ENCODE measurements at places on chromosomes 1 and 21. TPM values are rescaled to one million over a fixed set of nuclear protein-coding genes. Genes with fewer than 3 reads are reported as not detected.
A peak's percentile ranks its signal among the peaks of the same experiment; 100 is the strongest.

DNA sequence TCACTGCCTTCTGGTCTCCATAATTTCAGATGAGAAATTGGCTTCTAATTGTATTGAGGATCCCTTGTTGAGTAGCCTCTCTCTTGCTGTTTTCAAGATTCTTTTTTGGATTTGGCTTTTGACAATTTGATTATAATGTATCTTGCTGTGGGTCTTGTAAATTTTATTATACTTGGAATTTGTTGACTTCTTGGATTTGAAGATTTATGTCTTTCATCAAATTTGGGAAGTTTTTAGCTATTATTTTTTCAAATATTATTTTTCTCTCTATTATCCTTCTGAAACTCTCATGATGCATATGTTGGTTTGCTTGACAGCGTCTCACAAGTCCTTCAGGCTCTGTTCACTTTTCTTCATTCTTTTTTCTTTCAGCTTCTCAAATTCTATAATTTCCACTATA lies 126.1 kb downstream of the C1orf94 start:
- DNase-seq: no peak

DNA sequence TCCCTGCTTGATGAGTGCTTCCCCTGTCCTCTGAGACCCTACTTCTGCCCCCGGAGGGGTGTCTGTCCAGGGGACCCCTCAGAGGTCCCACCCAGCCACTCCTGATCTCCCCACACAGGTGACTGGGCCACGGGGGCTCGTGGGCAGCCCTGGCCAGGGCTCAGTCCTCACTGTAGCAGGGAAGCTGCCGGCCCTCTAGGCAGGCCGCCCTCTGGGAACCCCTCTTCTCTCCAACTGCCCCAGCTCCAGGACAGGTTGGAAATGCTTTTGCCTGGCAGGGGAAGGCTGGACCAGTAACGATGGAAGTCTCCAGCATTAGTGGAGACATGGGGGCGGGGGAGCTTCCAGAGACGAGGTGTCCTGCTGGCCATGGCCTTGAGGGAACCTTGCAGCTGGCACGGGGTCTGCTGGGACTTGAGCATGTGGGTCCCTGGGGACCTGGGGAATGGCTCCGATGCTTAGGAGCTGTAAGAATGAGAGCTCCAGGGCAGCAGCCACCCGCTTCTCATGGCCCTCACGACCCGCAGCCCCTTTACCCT lies 3.1 kb upstream of the FNDC10 start:
- no peak for DNase-seq

DNA sequence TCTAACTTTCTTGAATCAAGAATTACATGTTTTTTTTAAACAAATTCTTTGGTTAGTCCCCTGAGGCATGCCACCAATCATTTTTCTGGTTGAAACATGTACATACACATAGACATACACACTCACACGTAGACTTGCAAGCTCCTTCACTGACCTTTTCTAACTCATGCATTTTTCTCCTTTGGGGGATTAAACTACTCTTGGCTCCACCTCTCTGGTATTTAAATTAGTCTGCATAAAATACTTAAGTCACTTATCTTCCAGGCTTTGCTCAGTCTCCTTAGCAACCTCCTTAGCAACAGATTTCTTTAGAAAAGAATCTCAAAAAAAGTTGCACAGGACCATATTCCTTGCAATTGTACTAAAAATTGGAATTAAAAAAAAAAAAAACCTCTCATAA lies 440.9 kb upstream of the LRRC7 start:
- DNase-seq: no peak

- no peak for DNase-seq
Measured at GRCh38 chr1:202586018-202586821, 124.0 kb downstream of the SYT2 start.

DNA sequence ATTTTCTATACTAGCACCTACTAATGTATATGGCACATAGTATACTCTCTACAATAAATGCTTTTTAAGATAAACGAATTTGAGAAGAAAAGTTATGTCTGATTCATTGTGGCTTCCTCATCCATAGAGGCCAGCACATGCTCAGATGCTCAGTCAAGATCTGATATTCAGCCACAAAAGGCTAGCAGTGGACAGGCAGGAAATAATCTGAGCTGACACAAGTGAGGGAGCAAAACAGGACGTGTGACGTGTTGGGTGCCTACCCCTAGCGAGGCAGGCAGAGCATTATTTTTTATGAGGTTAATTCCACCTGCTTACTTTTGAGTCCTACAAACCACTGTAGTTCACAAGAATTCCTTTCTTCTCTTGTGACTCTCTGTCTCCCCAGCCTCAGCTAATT lies 550.9 kb downstream of the SMYD3 start:
- DNase-seq: no peak

- DNase-seq: peak; percentile 19
Measured at GRCh38 chr1:14634486-14634885, 36.0 kb downstream of the KAZN start.

DNA sequence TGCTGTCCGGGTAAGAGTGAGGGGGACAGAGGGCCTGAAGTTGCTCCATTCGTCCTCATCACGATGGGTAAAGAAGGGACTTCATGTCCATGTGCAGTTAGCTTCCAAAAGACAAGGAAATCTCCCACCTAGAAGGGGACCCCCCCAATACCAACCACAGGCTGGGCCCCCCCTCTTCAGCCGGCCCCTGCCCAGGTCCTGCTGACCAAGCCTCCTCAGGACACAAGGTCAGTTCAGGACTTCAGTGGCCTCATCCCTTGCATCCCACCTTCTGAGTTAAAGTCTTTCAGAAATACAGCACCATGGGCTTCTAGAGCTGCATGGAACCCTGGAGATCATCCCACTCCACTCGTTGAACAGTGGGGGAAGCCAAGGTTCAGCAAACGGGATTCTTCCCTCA lies 115.4 kb upstream of the ERG start:
- no peak for DNase-seq

DNA sequence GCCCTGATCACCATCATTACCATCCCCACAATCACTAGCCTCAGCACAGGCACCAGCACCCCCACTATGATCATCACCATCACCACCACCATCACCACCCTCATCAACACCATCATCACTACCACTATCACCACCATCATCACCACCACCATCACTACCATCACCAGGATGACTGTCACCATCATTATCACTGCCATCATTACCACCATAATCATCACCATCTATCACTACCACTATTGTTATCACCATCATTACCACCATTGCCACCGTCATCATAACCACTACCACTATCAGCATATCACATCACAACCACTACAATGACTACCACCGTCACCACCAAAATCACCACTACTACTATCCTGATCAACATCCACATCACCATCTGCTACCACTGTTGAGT lies 57.3 kb upstream of the CASZ1 start:
- DNase-seq: no peak

The DMRTA2 gene
- 0.46 TPM for total RNA-seq

Data from neural progenitor cell (in vitro differentiated cells).